ENCODE measurements at places on chromosomes 7 and 10. TPM values are rescaled to one million over a fixed set of nuclear protein-coding genes. Genes with fewer than 3 reads are reported as not detected.

HECW1 gene
- total RNA-seq, result 1.4 TPM

LRRN3 gene
- total RNA-seq, result 4.9 TPM

FAM237B gene
- total RNA-seq, result not detected

SPDYE16 gene
- 0.51 TPM for total RNA-seq

RNF133 gene
- 0.22 TPM for total RNA-seq

IDI2 gene
- not detected for total RNA-seq

ZNF248 gene
- total RNA-seq, result 6.0 TPM

COPS6 gene
- 87.0 TPM for total RNA-seq

ACBD7 gene
- total RNA-seq, result 0.76 TPM

CLDN4 gene
- total RNA-seq, result 787 TPM

NUPR2 gene
- not detected for total RNA-seq

MACROH2A2 gene
- 117 TPM for total RNA-seq
